HCT116 (cell line): ENCODE measurements at places on chromosomes 2 and 18. TPM values are rescaled to one million over a fixed set of nuclear protein-coding genes. Genes with fewer than 3 reads are reported as not detected.

DNA sequence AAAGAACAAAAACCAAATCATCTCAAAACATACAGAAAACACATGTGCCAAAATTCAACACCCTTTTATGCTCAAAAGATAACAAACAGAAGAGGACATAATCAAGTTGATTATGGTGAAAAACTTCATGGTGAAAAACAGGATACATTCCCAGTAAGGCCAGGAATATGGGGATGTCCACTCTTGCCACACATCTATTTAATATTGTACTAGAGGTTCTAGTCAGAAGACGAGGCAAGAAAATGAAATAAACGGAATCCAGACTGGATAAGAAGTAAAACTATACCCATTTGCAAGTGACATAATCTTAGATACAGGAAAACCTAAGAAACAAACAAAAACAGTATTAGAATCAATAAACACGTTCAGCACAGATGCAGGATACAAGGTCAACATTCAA, 40.8 kb downstream of the MAP3K2 start:
- DNase-seq = no peak
- no peaks in the 10 kb centered on the region for H3K27me3 ChIP-seq
- no peak overlapping the region for H3K4me3 ChIP-seq
- H3K27ac ChIP-seq = no peak overlapping the region
- no peaks in the 10 kb centered on the region for H3K4me1 ChIP-seq

DNA sequence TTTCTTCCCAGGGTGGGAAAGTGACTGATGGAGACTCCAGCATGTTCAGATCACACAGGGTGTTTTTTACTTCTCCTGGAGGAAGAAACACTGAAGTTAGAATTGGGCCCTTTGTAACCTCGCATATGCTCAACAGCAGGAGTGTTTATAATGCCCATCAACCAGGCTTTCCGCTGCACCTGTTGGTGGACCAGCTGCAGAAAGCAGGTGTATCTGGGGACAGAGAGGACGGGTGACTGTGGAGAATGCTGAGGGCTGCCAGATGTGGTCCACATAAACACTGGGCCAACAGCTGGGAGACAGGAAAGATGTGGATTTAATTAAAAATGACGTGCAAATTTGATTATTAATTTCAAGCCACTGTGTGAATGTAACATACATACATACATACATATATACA, 335.5 kb upstream of the SPRED2 start:
- no peak for DNase-seq
- H3K4me3 ChIP-seq = no peak overlapping the region
- H3K36me3 ChIP-seq = no peaks in the 10 kb centered on the region
- H3K27ac ChIP-seq = no peak overlapping the region

DNA sequence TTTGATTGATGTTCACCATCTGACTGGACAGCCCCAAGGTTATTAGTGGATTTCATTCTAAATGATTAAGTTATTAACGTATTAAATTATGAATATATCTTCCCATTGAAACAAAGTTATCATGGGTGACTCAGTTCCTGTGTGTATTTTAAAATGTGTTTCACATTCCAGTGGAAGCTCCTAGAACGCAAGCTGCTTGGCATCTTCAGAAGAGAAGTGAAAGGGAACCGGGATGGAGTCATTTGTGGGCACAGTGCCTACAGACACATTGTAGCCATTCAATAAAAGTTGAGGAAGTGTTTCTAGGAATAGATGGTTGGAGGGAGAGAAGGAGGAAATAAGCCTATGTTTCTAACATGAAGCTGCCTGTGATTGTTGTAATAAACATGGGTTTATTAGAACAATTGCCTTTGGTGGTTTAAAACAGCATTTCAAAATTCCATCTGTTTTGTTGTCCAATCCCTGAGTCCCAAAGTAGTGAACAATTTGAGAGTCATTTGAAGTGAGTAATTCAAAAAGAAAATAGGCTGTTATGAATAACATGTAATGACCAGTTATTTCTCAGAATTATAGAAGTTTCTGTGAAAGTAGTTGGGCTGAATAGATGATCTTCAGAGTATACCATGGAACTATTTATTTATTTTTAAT, 143.5 kb downstream of the PKP4 start:
- no peak for DNase-seq
- H3K27me3 ChIP-seq = no peaks in the 10 kb centered on the region
- no peaks in the 10 kb centered on the region for H3K36me3 ChIP-seq

DNA sequence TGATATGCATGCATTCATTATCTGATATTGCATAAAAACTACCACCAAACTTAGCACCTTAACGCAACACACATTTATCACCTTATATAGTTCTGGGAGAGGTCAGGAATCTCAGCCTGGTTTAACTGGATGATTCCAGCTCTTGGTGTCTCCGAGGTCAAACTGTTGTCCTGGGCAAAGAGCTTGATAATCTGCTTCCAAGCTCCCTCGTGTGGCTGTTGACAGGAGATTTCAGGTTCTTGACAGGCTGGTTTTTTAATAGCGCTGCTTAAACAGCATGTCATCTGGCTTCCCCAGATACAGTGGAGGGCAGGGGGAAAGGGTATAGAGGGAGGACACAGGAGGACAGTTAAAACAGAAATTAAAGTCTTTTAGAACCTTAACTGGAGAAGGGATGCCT, 785.0 kb downstream of the CNTNAP5 start:
- DNase-seq = no peak
- no peak overlapping the region for H3K4me3 ChIP-seq
- H3K27ac ChIP-seq = no peak overlapping the region
- no peaks in the 10 kb centered on the region for H3K4me1 ChIP-seq
- no peaks in the 10 kb centered on the region for H3K27me3 ChIP-seq

DNA sequence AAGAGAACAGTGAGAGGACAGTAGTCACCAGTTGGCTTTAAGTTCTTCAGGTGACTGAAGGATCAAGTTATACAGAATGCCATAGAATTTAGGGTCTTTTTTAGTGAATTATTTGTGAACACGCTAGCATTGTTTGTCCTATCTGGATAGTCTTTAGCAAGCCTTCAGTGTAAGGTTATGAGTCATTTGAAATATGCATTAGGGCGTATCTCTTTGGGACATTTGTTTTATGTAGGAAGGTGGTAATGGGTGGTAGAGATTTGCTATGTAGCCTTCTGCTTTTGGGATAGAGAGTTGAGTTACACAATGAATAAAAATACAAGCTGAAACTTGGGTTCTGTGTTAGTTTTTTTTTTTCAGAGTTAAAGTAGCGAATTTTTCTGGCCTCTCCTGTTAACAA, 13.0 kb downstream of the ACTR2 start:
- DNase-seq = no peak
- no peaks in the 10 kb centered on the region for H3K27me3 ChIP-seq
- H3K27ac ChIP-seq = no peak overlapping the region
- no peak overlapping the region for H3K4me3 ChIP-seq
- no peaks in the 10 kb centered on the region for H3K4me1 ChIP-seq
- peaks cover 13% of the 10 kb centered on the region; the same call in 1 of the 2 replicates for H3K36me3 ChIP-seq

DNA sequence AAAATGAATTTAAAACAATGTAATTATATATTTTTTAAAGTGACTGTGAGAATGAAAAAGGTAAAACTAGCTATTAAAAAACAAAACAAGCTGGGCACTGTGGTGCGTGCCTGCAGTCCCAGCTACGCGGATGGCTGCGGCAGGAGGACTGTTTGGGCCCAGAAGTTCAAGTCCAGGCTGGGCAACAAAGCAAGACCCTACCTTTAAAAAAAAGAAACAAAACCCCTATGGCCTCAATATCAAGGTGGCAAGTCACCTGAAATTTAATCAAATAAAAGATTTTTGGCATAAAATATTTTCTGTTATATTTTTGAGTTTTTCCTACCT, 46.9 kb upstream of the STRN start:
- no peaks in the 10 kb centered on the region for H3K27me3 ChIP-seq
- no peak overlapping the region for H3K27ac ChIP-seq
- H3K36me3 ChIP-seq = peaks cover 3% of the 10 kb centered on the region; the same call in 1 of the 2 replicates
- no peak overlapping the region for H3K4me3 ChIP-seq

DNA sequence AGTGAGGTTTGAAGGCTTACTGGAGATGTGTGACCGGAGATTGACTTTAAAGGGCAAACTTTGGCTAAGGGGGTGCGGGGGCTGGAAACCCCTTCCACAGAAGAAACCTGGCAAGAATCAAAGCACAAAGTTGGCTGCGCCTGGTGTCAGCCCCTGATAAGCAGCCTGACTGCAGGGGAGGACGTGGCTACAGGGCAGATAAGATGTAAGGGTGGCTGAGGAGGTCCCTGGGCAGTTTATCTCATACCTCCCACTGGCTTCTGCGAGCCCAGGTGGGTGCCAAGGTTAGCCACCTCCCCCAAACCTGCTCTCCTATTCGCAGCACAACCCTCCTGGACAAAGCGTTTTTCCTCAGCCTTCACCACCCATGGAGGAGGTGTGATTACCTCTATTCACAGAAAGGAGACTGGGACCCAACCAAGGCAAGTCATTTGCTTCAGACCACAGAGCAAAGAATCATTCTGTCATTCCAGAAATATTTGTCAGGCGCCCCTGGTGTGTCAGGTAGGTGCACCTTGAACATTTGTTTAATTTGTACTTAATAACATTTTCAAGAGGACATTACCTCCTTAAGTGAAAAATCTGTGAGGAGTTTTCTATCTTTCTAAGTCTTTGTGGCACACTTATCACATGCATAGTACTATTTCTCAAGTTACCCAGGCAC, 73.1 kb upstream of the IL1R1 start:
- no peak overlapping the region for H3K27ac ChIP-seq
- DNase-seq = no peak

- no peaks in the 10 kb centered on the region for H3K36me3 ChIP-seq
- no peak overlapping the region for H3K4me3 ChIP-seq
- no peaks in the 10 kb centered on the region for H3K4me1 ChIP-seq
- no peak overlapping the region for H3K27ac ChIP-seq
- H3K27me3 ChIP-seq = no peaks in the 10 kb centered on the region
Measured at GRCh38 chr2:80852808-80853139, 548.2 kb upstream of the LRRTM1 start.

DNA sequence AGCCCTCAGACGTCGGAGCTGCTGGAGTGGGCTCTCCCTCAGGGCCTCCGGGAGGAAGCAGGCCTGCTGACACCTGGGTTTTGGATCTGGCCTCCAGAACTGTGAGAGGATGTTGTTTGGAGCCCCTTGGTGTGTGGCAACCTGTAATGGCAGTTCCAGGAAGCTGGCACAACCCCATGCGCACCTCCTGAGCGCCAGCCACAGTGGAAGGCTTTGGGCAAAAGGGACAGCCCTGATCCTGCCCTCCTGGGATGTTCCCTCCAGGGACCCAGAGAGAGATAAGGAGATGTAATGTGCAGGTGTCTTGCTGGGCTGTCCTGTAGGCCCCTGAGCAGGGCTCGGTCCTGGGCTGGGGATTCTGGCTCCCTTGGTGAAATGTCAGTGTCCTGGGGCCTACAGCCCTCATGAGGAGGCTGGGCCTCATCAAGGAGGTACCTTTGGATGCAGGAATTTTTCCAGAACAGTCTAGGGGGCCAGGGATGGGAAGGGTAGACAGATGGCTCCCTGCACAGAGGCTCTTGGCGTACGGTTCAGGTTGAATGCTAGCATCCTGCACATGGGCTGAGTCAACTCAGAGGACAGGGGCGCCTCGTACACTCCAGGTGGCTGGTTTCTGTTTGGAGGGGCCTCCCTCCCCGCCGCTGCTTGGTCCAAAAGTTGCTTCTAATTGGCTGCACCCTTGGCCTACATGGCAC, 61.1 kb downstream of the ASB1 start:
- no peaks in the 10 kb centered on the region for H3K4me1 ChIP-seq
- H3K36me3 ChIP-seq = no peaks in the 10 kb centered on the region
- H3K27ac ChIP-seq = no peak overlapping the region
- no peak for DNase-seq
- H3K27me3 ChIP-seq = no peaks in the 10 kb centered on the region

Gene ANKRD30BL
- total RNA-seq = not detected

Gene SPATA3
- total RNA-seq = not detected
